Vagina (tissue), 2 donors: ENCODE measurements at places on chromosomes 5 and 9. TPM values are rescaled to one million over a fixed set of nuclear protein-coding genes. Genes with fewer than 3 reads are reported as not detected.

The GADD45G gene
- total RNA-seq = 16.2 TPM

The ITGA1 gene
- 42.7 TPM for total RNA-seq

The HMGCS1 gene
- total RNA-seq = 68.0 TPM

The IL4 gene
- not detected for total RNA-seq

The TAF11L5 gene
- not detected for total RNA-seq

The BTNL8 gene
- not detected for total RNA-seq

The SPACA9 gene
- total RNA-seq = 2.7 TPM

The IL13 gene
- total RNA-seq = not detected

The TMEM232 gene
- 4.2 TPM for total RNA-seq

The PCDHB12 gene
- total RNA-seq = 2.5 TPM

DNA sequence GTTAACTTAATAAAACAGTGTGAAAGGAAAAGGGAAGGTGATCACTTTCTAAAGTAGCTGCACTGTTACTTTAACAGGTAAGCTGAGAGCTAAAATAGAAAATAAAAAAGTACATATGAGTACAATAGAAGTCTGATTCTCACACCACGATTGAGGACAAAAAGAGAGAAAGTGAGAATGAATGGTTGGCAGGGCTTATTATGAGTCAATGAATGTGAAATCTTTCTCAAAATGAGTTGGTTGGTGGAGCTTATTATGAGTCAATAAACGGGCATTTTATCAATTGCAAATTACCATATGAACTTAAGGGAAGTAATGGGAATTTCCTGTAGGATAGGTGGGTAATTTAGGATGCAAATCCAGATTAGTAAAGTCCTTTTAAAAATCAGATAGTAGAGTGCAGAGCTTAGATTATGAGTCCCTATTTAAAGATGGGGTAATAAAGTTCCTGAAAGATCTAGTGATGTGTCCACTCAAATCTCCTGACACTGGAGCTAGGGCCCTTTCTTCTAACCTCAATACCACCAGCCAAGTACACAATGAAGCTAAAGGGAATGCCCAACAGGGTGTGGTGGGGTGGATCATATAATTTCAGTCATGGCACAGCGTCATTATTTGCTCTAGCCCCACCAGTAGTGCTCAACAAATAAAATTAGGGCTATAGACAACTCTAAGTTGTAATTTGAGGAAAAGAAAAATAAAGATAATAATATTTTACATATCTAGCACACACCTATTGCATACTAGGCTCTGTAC is 21.1 kb upstream of the TLR4 start:
- no peak overlapping the region for H3K27ac ChIP-seq
- no peak overlapping the region for H3K4me3 ChIP-seq
- DNase-seq = no peak

- no peaks in the 10 kb centered on the region for H3K36me3 ChIP-seq
- H3K27me3 ChIP-seq = no peaks in the 10 kb centered on the region
- DNase-seq = no peak
- H3K4me1 ChIP-seq = peaks cover 52% of the 10 kb centered on the region
- H3K27ac ChIP-seq = peak overlapping the region; percentile 69
These were observed 321.9 kb downstream of the EBF1 start for GRCh38 chr5:158777647-158778350.

- H3K27ac ChIP-seq = peak overlapping the region; percentile 39
- H3K27me3 ChIP-seq = no peaks in the 10 kb centered on the region
- no peaks in the 10 kb centered on the region for H3K36me3 ChIP-seq
- DNase-seq = no peak
- no peak overlapping the region for H3K4me3 ChIP-seq
These were observed 249.4 kb downstream of the NPR3 start for GRCh38 chr5:32960340-32961058.

DNA sequence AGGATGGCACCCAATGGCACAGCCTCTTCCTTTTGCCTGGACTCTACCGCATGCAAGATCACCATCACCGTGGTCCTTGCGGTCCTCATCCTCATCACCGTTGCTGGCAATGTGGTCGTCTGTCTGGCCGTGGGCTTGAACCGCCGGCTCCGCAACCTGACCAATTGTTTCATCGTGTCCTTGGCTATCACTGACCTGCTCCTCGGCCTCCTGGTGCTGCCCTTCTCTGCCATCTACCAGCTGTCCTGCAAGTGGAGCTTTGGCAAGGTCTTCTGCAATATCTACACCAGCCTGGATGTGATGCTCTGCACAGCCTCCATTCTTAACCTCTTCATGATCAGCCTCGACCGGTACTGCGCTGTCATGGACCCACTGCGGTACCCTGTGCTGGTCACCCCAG is 25.4 kb downstream of the HRH2 start:
- H3K4me3 ChIP-seq = no peak overlapping the region
- H3K27ac ChIP-seq = no peak overlapping the region
- DNase-seq = no peak
- H3K27me3 ChIP-seq = no peaks in the 10 kb centered on the region
- H3K4me1 ChIP-seq = no peaks in the 10 kb centered on the region

DNA sequence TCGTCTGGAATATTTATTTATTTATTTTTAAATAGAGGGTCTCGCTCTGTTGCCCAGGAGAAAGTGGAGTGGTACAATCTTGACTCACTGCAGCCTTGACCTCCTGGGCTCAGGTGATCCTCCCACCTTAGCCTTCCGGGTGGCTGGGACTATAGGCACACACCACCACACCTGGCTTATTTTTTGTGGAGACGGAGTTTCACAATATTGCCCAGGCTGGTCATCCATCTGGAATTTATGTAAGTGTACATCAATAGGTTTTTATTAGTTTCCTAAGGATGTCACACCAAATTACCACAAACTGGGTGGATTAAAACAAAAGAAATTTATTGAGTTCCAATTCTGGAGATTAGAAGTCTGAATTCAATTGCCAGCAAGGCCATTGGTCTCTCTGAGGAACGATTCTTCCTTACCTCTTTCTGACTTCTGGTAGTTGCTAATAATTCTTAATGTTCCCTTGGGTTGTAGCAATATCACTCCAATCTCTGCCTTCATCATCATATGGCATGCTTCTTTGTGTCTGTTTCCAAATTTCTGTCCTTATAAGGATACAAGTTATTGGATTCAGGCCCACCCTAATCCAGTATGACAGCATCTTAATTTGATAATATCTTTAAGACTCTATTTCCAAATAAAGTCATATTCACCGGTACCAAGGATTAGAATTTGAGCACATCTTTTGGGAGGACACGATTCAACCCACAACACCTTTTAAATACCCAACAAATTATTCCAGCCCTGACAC is 16.3 kb upstream of the RAD23B start:
- DNase-seq = no peak
- H3K27me3 ChIP-seq = no peaks in the 10 kb centered on the region
- peaks cover 5% of the 10 kb centered on the region for H3K4me1 ChIP-seq

DNA sequence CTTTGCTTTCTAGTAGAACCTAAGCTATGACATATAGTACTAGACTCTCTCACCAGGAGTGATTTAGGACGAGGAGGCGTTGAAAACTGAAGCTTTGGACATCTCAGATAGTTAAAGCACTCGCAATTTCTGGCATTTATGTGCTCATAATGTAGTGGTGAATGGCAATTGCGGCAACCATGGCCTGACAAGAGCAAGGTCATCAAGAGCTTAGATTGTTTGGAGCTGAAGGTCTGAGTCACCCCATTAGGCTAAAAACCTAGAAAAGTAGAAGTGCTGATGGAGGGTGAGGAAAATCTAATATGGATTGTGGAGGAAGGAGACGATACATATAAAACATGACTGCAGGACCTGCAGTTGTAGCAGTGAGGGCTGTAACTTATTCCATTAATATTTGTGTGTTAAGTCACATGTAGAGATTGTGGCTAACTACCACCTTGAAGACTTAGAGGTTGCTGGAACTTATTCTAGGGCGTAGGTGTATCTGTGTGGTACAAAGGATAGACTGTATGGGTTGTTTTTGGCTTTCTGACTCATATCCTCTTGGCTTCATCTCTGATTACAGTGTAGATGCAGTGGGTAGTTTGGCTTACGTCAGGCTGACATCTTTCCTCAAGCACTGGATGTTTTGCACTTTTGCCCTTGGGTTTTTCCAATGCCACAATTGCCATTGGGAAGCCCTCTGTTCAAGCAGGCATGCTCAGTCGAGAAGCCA is 138.9 kb upstream of the CDKN2B start:
- no peaks in the 10 kb centered on the region for H3K36me3 ChIP-seq
- no peak overlapping the region for H3K4me3 ChIP-seq
- no peaks in the 10 kb centered on the region for H3K27me3 ChIP-seq
- H3K4me1 ChIP-seq = no peaks in the 10 kb centered on the region
- DNase-seq = no peak

DNA sequence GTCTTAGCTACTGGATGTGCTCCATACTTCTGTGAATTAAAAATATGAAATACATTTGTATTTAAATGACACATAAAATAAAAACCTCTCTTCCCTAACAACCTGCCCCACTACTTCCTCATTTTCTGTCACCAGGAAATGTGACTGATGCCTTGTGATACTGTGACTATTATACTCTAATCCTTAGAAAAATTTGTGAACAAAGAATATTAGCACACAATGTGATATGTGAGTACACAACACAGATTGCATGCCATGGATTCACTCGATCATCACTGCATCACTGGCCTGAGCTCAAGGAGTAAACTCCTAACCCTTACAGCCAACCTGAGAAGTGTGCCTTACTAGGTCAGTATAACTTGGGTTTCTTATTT is 281.0 kb downstream of the EFNA5 start:
- H3K4me1 ChIP-seq = peaks cover 51% of the 10 kb centered on the region
- H3K27ac ChIP-seq = no peak overlapping the region
- no peaks in the 10 kb centered on the region for H3K36me3 ChIP-seq
- no peaks in the 10 kb centered on the region for H3K27me3 ChIP-seq
- no peak overlapping the region for H3K4me3 ChIP-seq
- DNase-seq = no peak

GRCh38 chr9:79858508-79858907 is 286.7 kb downstream of the TLE4 start:
- no peak overlapping the region for H3K27ac ChIP-seq
- no peaks in the 10 kb centered on the region for H3K4me1 ChIP-seq
- DNase-seq = no peak

DNA sequence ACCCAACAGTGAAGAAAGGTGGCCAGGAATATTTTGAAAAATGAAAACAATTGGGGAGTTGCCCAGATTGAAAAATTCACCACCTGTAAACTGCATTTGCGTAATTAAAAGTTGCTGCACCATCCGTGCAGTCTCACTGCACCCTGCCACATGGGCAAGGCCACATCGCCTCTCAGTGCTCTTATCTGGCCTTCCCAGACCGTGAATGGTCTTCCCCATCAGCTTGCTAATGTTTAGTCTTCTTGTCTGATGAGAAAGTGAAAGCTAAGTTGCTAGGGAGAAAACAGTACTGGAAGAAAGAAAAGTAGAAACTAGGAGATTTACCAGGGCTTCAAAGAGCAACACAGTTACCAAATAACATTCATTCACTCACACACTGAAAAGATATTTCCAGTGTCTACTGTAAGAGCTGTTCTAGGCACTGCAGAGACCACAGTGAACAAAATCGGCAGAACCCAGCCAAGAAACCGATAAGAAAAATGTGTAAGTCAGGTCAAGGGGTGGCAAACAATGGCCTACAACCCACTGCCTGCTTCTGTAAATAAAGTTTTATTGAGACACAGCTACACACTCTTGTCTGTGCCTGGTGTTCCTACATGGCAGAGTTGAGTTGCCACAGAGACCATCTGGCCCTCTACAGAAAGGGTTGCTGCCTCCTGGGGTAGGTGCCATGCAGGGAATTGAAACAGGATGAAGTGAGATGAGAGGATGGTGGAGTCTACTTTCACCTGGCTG is 51.2 kb upstream of the CTSL start:
- no peak overlapping the region for H3K27ac ChIP-seq
- no peak for DNase-seq
- no peaks in the 10 kb centered on the region for H3K27me3 ChIP-seq
- H3K36me3 ChIP-seq = no peaks in the 10 kb centered on the region
- no peak overlapping the region for H3K4me3 ChIP-seq

- no peaks in the 10 kb centered on the region for H3K27me3 ChIP-seq
- H3K36me3 ChIP-seq = peaks cover 19% of the 10 kb centered on the region
- H3K27ac ChIP-seq = no peak overlapping the region
- H3K4me3 ChIP-seq = no peak overlapping the region
- no peaks in the 10 kb centered on the region for H3K4me1 ChIP-seq
These were observed 31.4 kb upstream of the GOLGA1 start for GRCh38 chr9:124972241-124972770.

DNA sequence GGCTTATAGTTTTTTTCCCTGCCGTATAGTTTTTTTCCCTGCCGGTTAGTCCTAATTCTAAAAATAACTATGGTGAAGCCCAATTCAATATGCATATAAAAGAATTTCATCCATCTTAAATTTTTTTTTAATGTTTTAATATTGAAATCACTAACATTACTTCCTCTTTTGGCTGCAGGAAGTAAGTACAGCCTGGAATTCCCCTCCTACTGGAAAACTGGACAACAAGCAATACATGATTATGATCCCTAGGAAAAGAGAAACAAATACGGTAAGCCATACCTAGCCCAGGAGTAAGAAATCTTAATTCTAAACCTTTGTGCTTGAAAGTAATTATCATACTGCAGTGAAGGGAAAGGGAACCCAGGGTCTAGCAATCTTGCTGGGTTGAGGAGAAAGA is 119.0 kb downstream of the NR3C1 start:
- no peak overlapping the region for H3K27ac ChIP-seq
- peaks cover 5% of the 10 kb centered on the region for H3K4me1 ChIP-seq
- no peak for DNase-seq
- H3K27me3 ChIP-seq = no peaks in the 10 kb centered on the region
- H3K36me3 ChIP-seq = no peaks in the 10 kb centered on the region
